Stimulated activated CD8-positive, alpha-beta memory T cell treated with anti-CD3 and anti-CD28 coated beads, Interleukin-7, amount 100 ng/mL, for 4 hours (primary cell): ENCODE measurements at places on chromosomes 1 and 21.

GRCh38 chr1:204370176-204370575 is 10.4 kb upstream of the PLEKHA6 start:
- DNase-seq, result no peak

DNA sequence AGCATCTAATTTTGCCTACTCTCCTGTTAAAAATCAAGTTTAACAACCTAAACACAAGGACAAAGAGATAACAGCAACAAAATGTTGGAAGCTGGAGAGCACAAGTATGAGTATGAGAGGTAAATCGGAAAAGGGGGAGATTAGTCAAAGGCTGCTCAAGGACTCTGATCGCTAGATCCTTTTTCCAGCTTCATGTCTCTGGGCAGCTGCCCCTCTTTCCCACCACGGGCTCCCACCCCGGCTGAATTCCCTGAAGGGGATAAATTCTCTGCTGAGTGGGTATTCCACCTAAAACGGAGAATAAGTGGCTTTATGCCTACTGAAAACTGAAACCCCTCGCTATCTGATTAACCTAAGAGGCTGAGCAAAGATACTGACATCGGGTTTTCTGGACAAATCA is 696 bp upstream of the CTBS start:
- no peak for DNase-seq

DNA sequence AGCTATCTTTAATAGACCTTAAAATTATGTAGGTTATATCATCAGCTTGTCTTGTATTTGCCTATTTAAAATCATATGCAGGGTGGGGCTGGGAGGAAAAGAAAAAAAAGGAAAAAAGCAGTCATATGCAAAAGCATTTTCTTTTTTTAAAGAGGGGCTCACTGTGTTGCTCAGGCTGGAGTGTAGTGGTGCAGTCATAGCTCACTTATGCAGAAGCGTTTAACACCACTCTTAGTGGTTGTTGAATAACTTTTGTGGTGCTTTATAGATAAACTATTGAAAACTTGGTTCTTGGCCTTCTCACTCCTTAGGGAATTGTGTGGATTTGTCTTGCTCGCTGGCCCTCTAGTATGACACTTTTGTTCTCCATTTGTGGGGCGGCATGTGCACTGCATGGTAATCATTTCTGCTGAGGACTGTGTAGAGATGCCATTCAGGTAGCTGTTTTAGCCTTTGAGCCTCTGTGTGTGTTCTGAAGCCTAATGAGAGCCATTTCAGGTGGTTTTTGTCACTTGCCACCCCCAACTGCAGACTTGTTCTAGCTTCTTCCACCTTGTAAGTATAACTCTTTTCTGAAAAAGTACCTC is 77.8 kb downstream of the KIF1B start:
- no peak for DNase-seq

- DNase-seq, result no peak
Observed at GRCh38 chr1:6006882-6007281, 14.7 kb upstream of the NPHP4 start.

DNA sequence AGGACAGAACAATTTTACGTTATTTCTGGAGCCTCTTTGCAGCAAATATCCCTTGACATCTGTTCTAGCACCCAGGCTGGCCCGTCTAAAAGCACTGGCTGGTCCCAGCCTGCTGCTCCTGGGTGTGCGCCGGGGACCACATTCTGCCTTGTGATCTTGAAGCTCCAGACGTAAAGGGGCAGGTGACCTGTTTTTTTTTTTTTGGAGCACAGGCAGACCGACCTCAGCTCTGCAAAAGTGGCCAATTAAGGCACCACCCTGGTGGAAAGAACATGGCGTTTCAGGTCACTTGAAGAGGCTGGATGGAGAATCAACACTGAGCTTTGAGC is 13.8 kb upstream of the CAMTA1 start:
- DNase-seq, result no peak

GRCh38 chr1:108211014-108211413 is 10.9 kb upstream of the SLC25A24 start:
- no peak for DNase-seq

DNA sequence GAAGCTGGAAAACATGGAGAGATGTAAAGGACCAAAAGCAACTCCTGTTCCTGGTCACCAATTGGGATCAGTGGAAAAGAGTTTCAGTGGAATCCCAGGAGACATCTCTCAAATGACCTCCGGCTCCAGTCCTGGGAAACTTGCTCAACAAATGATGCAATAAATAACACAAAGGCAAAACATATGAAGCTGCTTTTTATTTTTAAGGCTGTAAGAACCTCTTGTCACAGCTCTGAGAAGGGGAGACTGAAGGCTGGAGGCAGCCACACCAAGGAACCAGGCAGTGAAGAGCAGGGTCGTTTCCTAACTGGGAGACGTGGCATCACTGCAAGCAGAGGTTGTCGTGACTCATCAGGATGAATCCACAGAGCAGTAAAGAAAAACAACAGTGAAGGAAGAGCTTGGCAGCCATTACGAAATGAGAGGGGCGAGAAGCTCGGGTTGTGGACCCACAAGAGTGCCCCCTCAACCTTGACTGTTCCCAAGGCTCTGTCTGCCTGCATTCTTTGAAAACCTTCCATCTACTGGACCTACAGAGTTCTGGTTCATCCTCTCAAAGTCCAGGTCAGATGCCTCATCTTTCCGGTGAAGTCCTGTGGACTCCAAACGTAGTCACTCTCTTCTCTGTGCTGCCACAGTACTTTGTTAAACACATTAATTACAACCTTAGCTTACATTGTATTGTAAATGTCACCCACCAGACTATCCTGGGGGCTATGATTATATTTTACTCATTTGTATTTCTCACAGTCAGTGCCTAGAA is 32.1 kb downstream of the JAK1 start:
- DNase-seq, result no peak

- DNase-seq, result no peak
Observed at GRCh38 chr1:240092301-240093119, 827 bp downstream of the FMN2 start.

DNA sequence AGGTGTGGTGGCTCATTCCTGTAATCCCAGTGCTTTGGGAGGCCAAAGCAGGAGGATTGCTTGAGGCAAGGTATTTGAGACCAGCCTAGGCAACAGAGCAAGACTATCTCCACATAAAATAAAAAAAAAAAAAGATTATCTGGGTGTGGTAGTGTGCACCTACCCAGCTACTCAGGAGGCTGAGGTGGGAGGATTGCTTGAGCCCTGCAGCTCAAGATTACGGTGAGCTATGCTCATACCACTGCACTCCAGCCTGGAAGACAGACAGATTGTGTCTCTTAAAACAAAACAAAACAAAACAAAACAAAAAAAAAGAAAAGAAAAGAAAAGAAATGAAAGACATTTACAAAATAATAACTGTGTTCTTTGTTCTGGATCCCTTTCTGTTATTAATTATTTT is 6.1 kb upstream of the TLCD4 start:
- no peak for DNase-seq

- DNase-seq, result no peak
Observed at GRCh38 chr1:107277022-107277421, 136.2 kb downstream of the NTNG1 start.

DNA sequence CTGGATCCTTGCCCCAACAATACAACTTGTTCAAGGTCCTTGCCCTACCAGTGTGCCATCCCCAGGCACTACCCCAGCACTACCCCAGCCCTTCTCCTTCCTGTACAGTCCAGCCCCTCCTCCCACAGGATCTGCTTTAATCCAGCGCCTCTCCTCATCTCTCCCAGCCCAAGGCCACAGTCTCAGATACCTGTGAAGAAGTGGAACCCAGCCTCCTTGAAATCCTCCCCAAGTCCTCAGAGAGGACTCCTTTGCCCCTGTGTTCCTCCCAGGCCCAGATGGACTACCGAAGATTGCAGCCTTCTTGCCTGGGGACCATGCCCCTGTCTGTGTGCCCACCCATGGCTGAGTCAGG is 6.5 kb upstream of the CDC20 start:
- DNase-seq, result no peak

GRCh38 chr1:30315185-30315960 is 408.0 kb downstream of the MATN1 start:
- no peak for DNase-seq

- no peak for DNase-seq
Observed at GRCh38 chr1:76337542-76338219, 263.1 kb downstream of the ST6GALNAC3 start.

DNA sequence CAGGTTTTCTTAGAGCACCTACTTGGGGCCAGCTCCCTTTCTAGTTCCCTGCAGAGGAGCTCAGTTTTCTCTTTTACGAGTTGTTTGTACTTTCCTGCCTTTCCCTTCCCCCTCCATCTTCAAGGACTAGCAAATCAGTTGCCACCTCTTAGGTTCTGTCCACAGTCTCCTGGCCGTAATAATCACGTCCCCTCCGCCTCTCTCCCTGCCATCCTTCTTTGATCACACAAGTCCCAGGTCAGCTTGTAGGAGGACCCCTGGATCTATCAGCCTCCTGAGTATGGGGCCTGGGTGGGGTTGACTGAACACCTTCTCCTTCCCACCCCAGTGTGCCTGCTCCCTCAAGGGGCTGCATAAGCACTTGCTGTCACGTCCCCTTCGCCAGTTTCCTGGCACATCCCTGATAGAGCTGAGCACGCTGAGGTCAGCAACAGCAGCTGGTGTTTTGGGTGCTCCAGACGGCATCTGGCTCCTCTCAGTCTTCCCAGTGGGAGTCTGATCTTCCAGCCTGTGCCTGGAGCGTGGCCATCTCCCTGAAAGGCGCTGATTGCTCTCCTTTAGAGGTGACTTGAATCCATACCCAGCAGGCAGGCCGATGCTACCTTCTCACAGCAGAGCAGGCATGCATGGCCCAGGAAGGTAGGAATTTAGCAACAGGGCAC is 216.1 kb upstream of the TMEM51 start:
- no peak for DNase-seq

DNA sequence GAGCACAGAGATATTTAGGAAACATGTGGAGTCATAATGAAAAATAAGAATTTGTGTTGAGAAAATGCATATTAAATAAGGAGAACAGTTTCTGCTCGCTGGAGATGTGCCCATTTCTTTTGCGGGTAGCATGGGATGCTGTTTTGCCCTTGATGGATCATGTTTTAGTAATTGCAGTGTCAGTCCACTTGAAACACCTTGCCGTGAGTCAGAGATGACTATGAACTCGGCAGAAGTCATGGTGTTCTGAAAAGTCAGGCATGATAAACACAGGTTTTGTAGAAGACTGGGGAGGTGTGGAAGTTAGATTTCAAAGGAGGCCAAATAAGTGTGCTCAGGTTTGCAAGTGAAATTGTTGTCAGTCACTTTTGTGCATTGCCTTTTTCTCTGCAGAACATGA is 315.0 kb upstream of the LRRC7 start:
- DNase-seq, result no peak

GRCh38 chr1:165312591-165312990 is 43.9 kb downstream of the LMX1A start:
- DNase-seq, result no peak

- DNase-seq, result no peak
Observed at GRCh38 chr1:29502225-29502910, 266.0 kb downstream of the PTPRU start.

GRCh38 chr1:162351246-162351842 is 25.3 kb downstream of the SPATA46 start:
- DNase-seq, result no peak

DNA sequence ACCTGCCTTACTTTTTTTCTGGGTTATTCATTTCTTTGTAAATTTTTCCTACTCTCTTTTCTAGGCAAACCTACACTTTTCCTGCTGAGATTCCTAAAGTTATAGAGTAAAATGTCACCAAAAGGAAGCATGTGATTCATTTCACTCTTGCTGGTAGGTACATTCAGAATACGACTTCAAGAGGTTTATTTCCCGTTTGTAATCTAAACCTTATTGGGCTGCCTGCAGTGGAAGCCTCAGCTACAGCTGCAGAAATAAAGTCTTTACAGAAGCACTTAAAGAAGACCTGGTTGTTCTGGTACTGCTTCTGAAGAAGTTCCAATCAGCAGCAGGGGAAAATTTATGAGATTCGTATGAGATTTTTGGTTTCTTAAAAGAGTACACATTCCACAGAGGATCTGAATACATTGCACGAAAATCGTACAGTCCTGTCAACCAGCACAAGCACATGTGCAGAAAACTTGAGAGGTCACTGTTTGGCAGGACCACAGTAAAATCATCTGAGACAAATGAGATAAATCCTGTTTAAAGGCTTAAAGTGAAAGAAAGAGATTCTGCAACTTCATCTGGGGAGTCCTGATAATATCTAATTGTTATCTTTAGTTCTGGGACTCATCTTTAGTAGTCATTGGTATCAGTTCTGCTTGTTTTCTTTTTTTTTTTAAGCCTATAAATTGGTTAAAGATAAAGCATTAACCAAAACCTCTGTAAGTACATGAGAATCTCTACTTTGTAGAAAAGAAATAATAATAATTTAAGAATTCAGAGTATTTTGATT is 109.9 kb upstream of the ADGRL2 start:
- no peak for DNase-seq

DNA sequence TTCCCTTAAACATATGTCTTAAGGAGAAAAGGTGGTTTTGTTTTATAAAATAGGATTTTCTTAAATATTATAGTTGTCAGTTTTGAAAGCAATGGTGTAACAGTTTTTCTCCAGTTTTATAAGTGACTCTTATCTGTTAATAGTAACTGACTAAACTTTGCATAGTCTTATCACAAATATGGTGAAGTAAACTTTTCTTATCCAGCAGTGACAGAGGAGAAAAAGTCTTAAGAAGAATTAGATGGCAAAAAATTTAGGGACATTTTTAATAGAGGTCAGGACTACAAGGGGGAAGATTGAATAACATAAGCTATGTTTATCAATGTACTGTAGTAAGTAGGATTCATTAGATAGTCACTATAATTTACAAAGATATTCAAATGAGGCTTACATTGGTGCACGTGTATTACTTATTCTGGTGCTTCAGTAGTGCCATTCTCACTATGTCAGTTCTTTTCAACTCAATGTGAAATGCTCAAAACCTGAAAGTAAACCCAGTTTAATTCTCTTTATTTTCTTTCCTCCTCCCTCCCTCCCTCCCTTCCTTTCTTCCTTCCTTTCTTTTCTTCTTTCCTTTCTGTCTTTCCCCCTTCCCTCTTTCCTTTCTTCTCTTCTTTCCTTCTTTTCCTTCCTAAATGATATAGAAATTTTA is 26.1 kb downstream of the F3 start:
- no peak for DNase-seq

DNA sequence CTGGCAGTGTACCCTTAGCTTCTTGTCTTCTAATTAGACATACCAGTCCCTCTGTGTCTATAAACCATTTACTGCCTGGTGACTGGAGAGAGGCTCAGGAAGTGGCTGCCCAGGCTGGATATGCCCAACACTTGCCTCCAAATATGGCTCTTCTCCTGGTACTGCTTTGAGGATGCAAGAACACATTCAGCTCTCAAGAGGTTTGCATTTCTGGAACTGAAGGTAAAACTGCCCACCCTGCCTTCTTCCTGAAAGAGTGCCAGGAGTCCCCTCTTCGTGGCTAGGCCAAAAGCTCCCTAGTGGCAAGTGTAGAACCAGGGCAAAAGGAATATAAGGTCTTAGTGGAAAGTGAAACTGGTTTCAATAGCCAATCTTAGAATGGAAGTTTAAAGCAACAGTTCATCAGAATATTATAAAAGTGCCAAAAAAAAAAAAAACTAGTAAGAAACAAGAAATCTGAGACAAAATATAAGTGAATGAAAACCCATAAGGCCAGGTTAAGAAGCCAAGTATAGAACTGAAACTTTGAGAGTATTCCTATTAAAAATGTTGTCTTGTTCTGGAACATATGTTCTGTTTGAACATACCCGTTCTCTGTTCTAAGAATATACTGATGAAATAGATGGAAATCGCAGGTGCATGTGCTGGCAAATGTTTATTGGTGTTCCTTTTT is 77.2 kb upstream of the CTTNBP2NL start:
- DNase-seq, result no peak
